Activated CD8-positive, alpha-beta memory T cell treated with anti-CD3 and anti-CD28 coated beads, Interleukin-2, amount 50 U/mL, for 4 hours (primary cell): ENCODE measurements at places on chromosomes 2 and 18.

GRCh38 chr2:238636269-238637073 is 209.7 kb downstream of the ASB1 start:
- DNase-seq: no peak

GRCh38 chr2:187577310-187577709 is 23.1 kb upstream of the TFPI start:
- DNase-seq: no peak

GRCh38 chr2:144078106-144078505 is 441.8 kb downstream of the ZEB2 start:
- DNase-seq: no peak

- no peak for DNase-seq
These were observed 28.0 kb downstream of the HDAC4 start for GRCh38 chr2:239372835-239373234.

DNA sequence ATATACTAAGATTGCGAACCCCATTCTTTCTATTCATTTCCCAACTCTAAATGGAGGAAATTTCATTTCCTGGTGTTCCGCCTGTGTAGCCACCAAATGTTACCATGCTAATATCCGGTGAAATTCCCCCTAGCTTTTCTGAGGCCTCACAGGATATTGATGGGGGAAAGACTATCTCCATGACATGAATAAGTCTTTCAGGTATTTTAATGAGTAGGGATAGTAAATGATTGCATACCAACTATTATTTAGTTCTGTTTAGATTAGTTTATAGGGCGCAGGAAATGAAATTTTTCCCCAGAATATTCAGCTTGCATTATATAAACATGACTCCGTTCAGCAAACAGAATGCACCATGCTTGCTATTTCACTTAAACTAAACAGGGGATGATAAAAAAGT is 55.4 kb downstream of the COL5A2 start:
- no peak for DNase-seq

DNA sequence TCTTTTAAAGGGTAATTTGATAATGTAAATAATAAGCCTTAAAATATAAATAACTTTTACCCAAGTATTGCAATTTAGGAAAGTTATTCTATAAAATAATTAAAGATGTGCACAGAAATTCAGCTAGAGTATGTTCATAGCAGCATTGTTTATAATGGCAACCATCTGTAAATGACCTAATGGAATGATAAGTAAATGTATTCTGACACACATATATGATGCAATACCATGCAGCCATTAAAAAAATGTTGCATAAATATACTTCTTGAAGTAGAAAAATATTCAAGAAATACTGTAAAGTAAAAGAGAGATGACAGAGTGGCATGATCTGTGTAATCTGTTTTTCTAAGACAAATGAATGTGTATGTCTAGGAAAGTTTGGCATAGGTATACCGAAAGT is 545.7 kb downstream of the ZEB2 start:
- DNase-seq: no peak

DNA sequence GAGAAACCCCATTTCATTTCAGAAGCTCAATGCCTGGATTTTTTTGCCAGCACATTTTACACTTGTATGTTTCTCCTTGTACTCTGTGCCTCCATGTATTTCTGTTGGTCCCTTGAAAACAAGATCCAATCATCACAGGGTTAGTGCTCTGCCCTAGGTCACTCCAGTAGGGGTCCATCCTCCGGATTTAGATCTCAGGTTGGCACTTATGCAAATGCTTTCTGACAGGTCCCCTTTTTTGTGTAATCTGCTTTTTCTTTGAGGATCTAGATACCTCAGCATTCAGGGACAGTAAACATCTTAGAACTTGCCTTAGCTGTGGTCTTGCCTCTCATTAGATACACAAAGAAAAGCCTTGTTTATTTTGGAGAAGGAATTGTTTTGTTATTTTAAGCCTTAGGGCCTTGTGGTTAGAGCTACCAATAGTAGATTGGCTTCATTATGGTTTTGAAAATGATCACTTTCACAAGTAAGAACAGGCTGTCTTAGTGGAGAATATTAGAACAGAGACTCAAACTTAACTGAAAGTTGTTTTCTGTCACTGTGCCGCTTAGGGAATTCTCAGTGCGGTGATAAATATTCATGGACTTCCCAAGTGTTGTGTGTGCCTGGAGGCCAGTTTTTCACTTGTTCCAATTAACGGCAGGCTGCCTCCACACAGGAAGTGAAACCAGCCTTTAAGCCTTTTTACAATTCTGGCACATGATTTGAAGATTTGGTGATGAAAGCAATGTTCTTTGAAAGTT is 7.8 kb downstream of the MERTK start:
- DNase-seq: no peak

DNA sequence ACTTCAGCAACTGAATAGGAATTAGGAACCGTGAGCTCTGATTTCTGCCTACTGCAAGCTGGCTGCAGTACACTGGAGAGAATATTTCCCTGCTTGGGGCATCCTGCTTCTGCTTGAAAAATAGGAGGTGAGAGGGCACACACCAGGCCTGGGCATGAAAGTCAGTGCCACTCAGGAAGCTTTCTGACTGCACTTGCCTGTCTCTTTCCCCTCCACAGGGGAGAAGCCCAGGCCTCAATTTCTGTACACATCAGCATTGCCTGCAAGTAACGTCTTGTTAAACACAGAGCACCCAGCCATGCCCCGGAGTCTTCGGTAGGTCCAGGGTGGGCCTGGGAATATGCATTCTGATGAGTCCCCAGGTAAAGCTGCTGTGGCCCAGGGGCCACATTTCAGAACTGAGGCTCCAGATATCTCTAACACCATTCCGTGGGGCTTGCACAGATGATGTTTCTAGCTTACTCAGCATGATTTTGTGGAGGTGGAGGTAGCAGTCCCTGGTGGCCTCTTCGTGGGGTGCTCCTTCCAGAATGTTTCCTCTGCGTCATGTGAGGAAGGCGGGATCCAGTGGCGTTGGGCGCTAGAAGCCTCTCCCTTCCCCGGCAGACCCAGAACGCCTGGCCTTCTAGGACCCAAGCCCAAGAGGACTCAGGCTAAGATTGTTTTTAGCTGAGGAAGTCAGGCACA is 114.1 kb downstream of the ZBTB7C start:
- DNase-seq: no peak

GRCh38 chr18:54671291-54671881 is 80.3 kb downstream of the DYNAP start:
- DNase-seq: no peak

DNA sequence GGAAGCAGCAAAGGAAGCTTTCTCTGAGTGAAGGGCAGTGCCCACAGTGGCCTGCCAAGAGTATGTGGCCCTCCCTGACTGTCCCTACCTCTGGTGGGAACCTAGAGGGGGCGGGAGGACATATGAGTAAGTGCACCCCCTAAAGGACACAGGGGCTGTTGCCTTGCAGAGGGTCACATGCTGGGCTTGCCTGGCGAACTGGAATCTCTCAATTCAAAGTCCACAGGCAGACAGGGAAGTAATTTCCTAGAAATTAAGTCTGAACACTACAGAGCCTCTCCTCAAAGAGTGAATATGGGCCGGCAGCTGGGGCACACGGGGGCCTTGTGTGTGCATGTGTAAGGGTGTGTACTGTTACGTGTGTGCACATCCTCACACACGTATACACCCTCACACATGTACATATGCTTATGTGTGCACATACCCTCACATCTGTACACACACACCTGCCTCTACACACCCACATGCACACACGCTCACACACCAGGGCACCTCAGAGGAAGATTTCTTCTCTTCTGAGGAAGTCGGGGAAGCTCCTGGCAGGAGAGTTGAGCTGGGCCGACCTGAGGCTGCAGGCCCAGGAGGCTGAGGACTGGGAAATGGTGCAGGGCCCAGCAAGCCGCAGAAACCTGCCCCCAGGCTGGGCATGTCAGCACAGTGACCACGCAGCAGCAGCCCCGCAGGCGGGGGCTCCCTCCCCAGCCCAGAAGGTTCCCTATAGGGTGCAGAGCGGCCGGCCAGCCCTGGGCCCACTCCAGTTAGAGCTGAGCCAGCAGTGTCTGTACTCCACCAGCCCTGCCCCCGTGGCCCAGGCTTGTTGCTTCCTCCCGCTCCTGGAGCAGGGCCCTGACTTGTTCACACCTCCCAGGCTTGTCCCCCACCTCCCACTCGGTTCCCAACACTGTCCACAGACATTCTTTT is 77.4 kb upstream of the TAF1B start:
- no peak for DNase-seq

- no peak for DNase-seq
These were observed 47.8 kb downstream of the PRELID3A start for GRCh38 chr18:12455496-12455895.

DNA sequence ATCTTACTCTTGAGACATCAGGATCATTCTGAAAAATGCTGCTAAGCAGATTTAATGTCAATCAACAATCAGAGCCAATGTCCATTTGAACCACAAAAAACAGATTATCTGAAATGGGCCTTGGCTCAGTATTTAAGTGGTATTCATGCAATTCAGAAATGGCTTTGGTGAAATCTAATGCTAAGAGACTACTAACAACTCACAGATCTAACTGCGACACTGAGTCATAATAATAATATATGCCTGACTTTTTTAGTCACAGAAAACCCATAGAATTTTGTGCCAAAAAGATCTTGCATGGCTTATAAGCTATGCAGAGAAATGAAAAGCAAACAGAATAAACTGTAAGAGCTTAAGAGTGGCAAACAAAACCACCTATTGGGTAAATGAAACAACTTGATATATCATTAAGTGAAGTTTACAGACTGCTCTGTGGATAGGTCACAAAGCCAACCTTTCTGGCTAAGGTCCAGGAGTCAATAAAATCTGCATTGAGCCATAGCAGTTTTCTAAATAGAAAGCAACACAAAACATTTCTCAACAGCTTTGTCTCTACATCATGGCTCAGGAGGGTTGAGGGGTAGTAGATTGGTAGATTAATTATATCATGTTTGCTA is 234.3 kb downstream of the LRATD1 start:
- no peak for DNase-seq

GRCh38 chr2:98912221-98912851 is 23.7 kb downstream of the CRACDL start:
- no peak for DNase-seq

DNA sequence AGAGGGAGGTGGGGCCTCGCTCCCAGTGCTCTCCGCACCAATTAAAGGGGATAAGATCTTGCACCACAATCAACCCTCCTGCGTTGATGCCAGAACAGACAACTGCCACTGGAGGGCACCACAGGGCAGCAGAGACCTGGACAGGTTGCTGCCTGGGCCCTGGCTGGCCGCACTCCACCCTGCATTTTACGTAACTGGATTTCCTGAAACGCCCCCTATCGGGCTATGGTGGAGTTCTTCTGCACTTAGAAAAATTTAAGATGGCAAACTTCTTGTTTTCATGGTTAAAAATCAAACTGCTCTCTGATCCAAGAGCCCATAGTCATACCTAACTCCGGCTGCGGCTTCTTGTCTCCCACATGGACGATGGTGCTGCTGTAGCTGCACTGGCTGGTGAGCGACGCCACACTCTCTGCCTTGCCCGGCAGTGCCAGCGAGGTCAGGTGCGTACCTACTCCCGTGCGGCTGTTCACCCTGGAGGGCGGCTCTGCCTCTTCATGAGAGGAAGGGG is 16.8 kb upstream of the HES6 start:
- peak; percentile 72 for DNase-seq

DNA sequence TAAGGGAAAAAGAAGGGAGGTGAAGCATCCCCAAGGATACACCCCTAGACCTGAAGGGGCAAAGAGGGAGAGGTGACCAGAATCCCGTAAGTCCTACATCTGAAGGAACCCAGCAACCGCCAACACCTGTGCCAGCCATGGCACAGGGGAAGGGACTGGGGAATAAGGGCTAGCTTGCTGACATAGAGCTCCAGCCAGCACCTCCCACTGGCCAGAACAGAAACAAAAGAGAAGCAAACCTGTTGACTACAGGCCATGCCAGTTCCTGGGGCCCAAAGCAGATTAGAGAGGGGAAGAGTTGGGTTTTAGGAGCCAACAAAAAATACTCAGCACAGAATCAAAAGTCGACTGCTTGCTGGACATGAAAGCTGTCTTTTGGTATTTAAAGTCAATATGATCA is 244.6 kb downstream of the SUCLG1 start:
- DNase-seq: no peak

DNA sequence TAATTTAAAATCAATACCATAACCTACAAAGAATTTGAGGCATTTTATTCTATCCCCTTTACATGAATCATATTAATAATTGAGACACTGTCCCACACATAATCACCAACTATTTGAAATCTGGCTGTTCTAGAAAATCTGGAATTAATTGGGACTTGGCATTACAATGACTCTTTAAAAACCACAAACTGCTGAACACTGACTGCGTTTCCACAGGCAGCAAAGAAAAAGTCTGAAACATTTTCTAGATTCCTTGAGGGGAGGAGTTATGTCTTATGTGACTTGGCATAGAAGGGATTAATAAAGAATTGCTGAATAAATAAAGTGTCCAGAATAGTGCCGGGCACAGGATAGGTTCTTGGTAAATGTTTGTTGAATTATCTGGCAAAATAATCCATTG is 61.4 kb downstream of the GPR39 start:
- no peak for DNase-seq

- no peak for DNase-seq
These were observed 567 bp downstream of the VWA3B start for GRCh38 chr2:98087447-98088020.

GRCh38 chr2:136178941-136179601 is 61.1 kb upstream of the CXCR4 start:
- no peak for DNase-seq
